ENCODE measurements at places on chromosomes 2 and 18.

DNA sequence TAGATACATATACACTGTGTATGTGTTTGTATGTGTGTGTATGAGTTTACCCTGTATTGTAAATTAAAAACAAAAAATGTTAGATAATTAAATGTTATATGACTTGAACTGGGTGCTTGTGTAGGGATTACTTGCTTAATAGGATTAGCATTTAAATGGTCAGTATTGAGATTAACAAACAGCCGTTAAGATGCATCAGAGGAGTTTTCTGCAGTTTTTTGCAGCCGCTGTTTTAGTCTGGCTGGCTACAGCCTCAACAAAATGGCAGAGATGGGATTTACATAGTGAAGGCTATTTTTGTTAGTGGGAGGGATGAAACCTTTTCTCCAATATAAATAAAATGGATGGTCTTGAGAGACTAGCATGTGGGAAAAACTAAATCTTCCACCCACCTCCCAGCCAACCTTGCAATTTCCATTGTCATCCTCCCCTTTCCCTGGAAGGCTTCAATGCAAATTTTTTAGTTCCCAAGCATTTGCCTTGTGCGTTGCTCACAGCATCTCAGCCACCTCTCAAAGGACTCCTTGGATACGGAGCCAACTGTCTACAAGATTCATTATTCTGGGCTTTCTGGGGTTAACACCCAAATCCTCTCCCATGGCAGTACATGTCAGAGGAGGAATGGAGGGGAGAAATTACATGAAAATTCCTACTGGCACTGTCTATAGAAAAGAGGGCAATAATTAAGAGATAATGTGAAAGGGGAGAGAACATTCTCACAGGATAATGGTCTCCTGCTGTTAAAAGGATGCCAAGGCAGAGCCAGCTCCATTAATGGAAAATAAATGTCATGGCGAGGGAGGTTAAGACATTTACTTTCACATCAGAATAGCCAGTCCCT is 351.9 kb downstream of the CDH2 start:
- no peak for DNase-seq

- no peak for DNase-seq
Observed at GRCh38 chr2:236715077-236715476, 145.5 kb downstream of the ACKR3 start.

DNA sequence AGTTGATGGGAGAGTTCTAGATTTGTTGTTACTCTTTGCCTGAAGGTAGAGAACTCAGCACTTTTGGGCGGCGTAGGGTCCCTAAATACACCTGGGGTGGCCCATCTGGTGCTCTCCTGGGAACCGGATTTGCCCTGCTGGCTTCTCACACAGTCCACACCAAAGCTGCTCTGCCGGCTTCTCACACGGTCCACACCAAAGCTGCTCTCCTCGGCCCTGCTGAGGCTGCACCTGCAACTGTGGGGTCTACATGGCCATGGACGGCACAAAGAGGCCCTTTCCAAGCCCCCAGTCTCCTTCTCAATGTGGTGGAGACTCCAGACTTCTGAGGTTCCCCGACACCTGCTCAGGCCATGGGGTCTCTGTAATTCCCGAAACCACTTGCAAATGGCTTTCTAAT is 124.8 kb upstream of the GPC1 start:
- DNase-seq: no peak

- DNase-seq: peak; percentile 3
Observed at GRCh38 chr18:37179384-37179783, 350.5 kb downstream of the KIAA1328 start.

DNA sequence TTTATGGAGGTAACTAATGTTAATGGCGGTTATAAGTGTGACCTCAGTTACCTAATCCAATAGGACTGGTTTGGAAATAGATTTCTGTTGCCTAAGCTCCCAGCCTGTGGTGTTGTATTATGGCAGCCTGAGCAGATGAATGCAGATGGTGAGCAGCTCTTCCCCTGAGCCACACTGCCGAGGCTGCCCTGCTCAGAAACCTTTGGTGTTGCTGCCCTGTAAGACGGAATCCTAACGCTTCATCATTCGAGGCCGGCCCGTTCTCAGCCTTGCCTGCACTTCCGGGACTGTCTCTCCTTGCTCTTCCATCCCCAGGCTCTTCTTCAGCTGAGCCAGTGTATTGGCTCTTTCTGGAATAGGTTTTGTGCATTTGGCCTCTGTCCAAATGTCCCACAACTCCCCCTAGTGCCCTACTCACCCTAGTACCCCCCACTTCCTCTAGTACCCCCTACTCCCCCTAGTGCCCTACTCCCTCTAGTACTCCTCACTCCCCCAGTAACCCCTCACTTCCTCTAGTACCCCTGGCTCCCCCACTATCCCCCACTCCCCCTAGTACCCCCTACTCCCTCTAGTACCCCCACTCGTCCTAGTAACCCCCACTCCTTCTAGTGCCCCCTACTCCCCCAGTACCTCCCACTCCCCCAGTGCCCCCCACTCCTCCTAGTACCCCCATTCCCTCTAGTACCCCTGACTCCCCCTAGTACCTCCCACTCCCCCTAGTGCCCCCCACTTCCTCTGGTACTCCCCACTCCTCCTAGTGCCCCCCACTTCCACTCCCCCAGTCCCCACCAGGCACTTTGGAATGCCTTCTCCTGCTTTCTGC is 106.0 kb upstream of the TAF1B start:
- DNase-seq: peak; percentile 36

DNA sequence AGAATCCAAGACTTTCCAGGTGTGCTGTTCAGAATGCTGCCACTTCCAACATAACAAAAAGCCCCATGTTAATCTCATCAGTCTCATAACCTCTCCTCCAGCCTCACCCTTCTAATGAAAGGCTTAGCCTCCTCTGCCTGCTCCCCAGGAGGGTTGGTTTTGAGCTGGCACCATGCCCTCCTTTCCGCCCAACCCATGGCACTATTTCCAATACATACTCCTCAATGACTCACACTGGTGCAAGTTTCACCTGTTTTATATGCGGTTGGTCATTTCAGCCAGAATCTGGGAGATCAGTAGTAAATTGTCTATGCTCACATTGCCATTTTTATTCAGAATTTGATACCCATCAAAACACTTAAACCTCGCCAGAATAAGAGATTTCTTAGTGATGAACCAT is 157.6 kb upstream of the NRP2 start:
- DNase-seq: no peak

DNA sequence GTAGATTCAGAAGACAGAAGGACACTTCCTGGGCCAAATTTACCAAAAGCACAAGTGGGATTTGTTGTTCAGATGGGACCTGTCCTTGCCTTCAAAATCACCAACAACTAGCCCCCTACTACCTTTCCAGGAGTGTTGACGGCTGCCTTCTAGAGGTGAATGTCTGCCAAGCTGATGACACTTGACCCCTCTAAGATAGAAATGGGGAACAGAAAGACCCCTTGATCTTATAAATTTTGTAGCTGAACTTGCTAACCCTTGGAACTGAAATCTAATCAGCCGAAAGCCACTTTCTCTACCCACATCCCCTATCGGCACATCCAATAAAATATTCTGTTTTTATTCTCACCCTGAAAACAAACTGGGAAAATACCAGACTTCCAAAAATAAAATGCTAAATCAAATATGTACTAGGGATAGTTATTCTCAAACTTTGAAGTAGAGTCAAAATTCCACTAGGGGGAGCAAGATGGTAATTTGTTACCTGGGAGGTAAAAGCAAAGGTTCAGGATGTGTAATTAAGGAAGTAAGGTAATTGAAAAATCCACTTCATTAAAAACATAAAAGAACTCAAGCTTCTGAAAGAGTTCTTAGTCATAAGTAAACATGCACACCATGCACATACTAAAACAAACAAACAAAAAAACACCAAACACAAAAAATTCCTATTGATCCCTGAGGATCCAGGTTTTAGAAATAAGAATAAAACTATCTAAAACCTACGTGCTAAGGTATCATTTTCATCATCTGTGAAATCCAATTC is 119.2 kb downstream of the ANKRD44 start:
- DNase-seq: peak; percentile 61

DNA sequence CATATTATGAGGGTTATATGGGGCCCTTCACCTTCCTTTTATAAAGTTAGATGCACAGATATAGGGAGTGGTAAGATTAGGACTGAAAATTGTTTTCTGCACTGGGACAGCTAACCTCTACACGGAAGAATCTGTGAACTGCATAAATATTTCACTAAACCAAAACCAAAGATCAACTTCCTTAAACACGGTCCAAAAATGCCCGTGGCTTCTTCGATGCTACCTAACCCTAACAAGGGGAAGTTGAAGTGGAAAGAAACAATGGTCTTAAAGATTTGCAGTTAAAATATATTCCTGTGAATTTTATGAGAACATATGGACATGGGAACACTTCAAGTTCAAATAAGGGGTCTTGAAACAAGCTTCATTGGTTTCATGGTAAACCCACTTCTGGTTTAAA is 33.3 kb upstream of the PAX3 start:
- DNase-seq: no peak

DNA sequence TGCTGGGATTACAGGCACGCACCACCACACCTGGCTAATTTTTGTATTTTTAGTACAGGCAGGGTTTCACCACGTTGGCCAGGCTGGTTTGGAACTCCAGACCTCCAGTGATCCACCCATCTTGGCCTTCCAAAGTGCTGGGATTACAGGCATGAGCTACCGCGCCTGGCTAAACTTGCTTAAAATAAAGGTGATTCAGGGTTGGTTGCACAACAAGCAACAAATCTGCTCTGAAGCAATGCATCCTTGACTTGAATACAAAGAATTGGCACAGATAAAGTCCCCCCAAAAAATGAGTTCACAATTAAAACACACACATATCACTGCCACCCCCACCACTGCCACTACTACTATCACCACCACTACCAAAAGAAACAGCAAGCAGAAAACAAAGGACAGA is 34.9 kb downstream of the CCDC88A start:
- DNase-seq: no peak

- no peak for DNase-seq
Observed at GRCh38 chr2:228094377-228094921, 87.0 kb downstream of the SPHKAP start.

GRCh38 chr2:186542002-186542401 is 47.9 kb upstream of the ITGAV start:
- DNase-seq: no peak

GRCh38 chr2:238465487-238466242 is 38.9 kb downstream of the ASB1 start:
- DNase-seq: no peak

GRCh38 chr2:199441759-199442158 is 16.0 kb downstream of the SATB2 start:
- DNase-seq: no peak

DNA sequence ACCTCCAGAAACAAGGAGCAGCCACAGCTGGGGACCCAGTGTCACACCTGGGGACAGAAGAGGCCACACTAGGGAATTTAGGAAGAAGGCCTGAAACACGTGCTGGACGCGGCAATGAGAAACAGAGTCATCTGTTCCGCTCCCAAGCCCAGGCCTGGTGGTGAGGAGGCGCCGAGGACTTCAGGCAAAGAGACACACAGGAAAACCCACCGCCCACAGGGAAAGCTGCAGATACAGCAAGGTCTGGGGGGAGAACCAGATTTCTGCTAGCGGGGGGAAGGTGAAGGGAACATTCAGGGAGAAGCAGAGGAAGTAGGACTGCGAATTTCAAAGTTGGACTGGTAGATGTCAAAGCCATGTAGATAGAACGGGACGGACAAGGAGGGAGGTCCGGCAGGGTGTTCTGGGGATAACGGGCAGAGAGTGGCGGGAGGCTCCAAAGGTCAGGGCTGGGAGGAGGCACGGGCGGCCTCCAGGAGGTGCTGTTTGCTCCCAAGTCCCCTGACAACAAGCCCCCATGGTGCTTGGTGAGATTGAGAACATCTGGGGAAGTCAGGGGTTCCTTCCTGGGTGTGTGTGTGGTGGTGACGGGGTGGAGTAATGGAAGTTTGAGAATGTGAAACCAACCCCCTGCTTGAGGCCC is 351.7 kb upstream of the MYT1L start:
- DNase-seq: no peak

- DNase-seq: no peak
Observed at GRCh38 chr2:216635701-216636550, 2.7 kb downstream of the IGFBP2 start.

GRCh38 chr18:10860928-10861327 is 288.4 kb downstream of the PIEZO2 start:
- peak; percentile 47 for DNase-seq

- DNase-seq: peak; percentile 29
Observed at GRCh38 chr2:69554981-69555380, 88.6 kb downstream of the AAK1 start.

- DNase-seq: peak; percentile 76
Observed at GRCh38 chr2:72579591-72580180, 246.1 kb downstream of the EXOC6B start.

GRCh38 chr2:189585226-189585756 is 4.7 kb upstream of the SLC40A1 start:
- DNase-seq: no peak

DNA sequence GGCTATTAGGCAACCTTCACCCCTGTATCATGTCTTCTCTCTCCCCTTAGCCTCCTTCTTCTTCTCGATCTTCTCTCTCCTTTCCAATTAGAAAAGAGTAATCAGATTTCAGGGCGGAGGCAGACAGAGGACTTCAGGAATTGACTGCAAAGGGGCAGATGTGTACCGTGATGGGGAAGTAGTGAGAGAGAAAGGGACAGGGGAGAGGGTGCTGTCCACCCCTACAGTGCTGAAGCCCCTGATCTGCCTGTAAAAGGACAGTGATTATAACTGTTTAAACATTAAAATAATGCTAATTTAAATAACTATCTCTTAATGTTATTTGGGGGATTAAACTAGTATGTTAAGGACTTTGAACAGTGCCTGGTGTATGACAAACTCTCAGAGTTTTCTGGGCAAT is 178.5 kb downstream of the ACTR3 start:
- DNase-seq: no peak

GRCh38 chr2:194714541-194714940 is 942.5 kb upstream of the SLC39A10 start:
- DNase-seq: no peak

DNA sequence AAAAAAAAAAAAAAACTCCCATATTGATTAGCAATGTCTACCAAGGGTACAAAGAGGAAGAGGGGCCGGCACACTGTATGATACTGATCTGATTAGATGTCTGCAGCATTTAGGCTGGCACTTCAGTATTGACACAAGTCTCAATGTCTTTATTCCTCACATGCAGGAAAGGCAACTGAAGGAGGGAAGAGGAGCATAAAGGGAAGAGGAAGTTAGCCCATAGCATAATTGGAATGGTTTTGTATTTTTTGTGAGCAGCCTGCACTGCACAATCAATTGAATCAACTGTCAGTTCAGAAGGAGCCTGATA is 79.0 kb downstream of the DNER start:
- DNase-seq: no peak

GRCh38 chr2:102514061-102514785 is 41.2 kb downstream of the SLC9A4 start:
- DNase-seq: peak; percentile 96
